ENCODE measurements at places on chromosomes 11 and 22.

- DNase-seq = no peak
These were observed 76.6 kb upstream of the UCP3 start for GRCh38 chr11:74085542-74085892.

- DNase-seq = no peak
These were observed 9.9 kb upstream of the CELSR1 start for GRCh38 chr22:46547179-46547882.

DNA sequence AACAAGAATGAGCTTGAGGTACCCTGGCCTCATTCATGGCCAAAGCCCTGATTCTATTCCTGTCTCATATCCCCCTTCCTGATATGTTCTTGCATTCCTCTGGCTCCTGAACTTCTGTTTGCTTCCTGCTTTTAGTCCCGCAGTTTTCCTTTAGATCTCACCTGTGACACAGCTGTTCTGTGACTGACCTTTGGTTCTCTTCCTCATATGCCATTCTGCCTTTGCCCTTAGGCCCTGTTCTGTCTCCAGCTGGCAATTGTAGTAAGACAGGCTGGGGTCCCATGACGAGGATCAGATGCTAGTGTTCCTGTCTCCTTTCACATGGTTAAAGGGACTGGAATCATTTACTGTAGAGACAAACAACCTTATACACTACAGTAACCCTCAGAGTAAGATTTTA, 59.0 kb upstream of the PDE3B start:
- DNase-seq = no peak

- DNase-seq = no peak
These were observed 2.8 kb upstream of the UPK2 start for GRCh38 chr11:118953265-118953664.

- no peak for DNase-seq
These were observed 393.5 kb downstream of the BUD13 start for GRCh38 chr11:116379185-116379828.

All from stimulated activated CD8-positive, alpha-beta memory T cell treated with anti-CD3 and anti-CD28 coated beads, Interleukin-4, amount 100 ng/mL, for 24 hours (primary cell).